ENCODE measurements at places on chromosomes 1 and 21.

- no peak for DNase-seq
These were observed 162.7 kb downstream of the HMCN1 start for GRCh38 chr1:185896863-185897262.

DNA sequence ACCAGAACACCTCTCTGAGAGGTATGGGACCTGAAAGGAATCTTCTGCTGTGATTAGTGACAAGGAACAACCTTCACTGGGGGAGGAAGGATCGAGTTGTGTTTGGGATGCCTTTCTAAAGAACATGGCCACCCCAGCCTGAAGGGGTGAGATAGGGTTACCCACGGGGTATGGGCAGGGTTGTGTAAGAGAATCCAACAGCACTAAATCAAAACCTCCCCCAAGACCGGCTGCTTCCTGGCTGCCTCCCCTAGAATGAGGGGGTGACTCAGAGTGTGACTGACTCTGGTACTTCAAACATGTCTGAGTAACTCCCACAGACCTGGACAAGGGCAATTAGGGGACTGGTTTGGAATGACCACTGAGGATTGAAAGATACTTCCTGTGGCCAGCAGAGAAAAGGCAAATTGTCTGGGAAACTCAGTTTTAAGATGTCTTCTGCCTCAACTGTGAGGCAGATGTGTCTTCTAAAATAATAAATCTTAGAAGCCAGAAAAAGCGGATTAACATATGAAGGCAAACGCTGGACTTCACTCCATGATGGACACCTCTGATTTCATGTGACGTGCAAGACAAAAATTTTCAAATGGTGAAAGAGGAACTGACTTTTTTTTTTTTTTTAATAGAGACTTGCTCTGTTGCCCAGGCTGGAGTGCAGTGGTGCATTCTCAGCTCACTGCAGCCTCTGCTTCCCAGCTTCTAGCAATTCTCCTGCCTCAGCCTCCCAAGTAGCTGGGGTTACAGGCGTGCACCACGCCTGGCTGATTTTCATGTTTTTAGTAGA lies 6.7 kb upstream of the PTPN14 start:
- no peak for DNase-seq

- no peak for DNase-seq
These were observed 5.8 kb upstream of the ALDH4A1 start for GRCh38 chr1:18907917-18908845.

DNA sequence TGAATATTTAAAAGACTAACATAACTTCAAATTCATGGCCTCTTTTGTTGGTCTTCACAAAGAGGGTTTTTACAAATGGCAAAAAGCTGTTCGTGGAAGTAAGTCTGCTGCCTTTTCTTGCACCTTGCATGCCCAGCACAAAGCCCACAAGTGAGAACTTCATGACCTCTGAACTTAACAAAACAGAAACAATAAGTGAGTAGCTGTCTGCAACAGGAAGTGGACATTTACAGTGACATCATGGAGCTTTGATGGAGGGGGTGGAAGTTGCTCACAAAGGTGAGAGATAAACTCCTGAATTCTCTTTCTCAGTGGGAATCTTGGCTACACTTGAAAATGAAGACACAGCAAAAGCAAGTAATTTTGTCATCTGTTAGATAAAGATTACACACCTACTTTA lies 303.3 kb upstream of the DEPDC1 start:
- DNase-seq: no peak

DNA sequence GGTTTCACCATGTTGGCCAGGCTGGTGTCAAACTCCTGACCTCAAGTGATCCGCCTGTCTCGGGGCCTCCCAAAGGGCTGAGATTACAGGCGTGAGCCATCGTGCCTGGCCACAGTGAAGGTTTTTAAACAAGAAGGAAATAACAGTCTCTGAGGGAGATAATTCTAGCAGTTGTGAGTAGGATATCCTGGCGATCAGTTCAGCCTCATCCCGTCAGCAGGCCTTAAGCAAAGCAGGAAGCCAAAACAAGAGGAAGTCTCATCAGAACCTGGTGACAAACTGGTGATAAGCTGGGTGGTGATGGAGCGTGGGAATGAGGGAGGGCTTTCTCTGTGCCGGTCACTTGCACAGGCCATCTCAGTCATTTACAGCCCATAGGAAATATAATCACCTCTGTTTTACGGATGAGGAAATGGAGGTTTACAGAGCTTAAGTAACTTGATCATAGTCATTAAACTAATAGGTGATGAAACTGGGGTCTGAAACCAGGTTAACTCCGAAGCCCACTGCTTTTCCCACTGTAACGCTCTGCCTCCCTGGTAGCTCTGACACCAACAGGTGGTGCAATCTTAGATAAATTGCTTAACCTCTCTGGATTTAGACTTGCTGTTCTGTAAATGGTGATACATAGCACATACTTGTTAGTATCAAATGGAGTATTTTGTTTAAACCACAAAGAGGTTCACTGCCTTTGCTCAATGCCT lies 40.8 kb upstream of the A3GALT2 start:
- no peak for DNase-seq

Data from CD4-positive, alpha-beta T cell treated with Interleukin-12 subunit alpha and Interleukin-12 subunit beta, for 1 hour (primary cell).